CD4-positive, alpha-beta T cell treated with Interleukin-4 for 1 hour (primary cell): ENCODE measurements at places on chromosomes 3 and 15.
A peak's percentile ranks its signal among the peaks of the same experiment; 100 is the strongest.

- peak; percentile 22 for DNase-seq
These were observed 127.5 kb downstream of the BDH1 start for GRCh38 chr3:197428117-197428801.

GRCh38 chr3:175410251-175410650 lies 551.1 kb downstream of the NAALADL2 start:
- no peak for DNase-seq

DNA sequence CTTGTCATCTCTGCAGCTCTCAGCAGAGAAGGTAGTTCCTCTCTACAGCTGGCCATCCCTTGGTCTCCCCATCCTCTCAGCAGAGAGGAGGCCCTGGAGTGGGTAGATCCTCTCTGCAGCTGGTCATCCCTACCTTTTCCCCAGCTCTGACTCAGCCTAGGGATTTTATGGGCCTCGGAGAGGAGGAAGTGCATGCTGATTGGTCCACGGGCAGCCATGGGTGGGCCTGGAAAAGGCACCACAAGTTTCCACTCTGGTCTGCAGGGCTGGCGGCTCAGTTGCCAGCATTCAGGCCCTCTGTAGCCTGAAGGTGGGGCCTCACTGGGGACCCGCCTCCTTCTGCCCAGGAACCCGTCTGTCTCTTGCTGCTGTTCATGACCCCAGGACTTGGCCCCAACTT lies 36.9 kb downstream of the NR1D2 start:
- no peak for DNase-seq

DNA sequence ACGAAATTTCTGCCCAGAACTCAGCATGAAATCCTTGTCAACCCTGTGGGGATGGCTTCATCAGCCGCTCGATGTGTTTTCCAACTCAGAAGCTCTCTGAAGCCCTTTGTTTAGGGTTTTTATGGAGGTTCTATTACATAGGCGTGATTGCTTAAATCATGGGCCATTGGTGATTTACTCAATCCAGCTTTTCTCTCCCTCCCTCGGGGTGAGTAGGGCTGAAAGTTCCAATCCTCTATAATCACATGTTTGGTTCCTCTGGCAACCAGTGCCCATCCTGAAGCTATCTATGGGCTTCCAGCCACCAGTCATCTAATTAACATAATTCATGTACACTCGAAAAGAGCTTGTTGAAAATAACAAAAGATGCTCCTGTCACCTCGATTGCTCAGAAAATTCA lies 51.6 kb downstream of the GATM start:
- DNase-seq = no peak

GRCh38 chr3:160601288-160601687 lies 35.9 kb upstream of the KPNA4 start:
- DNase-seq = no peak

DNA sequence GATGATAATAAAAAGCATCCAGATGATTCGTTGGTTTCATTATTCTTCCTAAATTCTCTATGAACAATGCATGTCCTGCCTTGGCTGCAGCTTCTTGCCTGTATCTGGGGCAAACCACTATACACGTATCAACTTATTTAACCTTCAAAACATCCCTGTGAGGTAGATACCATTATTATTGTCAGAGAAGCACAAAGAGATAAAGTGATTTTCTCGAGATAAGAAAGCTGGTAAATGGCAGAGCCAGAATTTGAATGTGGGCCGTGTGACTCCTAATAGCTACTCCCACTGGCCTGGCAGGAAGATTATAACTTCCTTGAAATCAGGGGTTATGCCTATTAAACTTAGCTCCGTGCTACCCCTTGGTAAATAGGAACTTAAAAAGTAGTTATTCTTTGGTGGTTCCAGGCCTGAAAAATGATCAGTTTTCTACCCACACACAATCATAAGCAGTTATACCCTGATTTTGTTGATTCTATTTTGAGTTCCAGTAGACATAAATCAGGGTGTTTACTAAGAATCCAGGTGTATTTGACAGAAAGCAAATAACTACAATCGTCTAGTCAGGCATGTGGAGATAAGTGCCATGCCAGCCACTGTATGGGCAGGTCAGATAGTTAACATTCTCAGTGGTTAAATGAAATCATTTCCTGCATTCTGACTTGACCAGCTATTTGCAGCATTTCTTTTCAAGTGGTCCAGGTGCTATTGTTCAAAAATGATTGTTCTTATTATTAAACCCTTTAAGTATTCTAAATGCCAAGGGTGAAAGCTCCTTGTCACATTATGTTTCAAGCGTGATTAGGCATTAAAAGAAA lies 99.2 kb upstream of the LRRN1 start:
- no peak for DNase-seq

GRCh38 chr3:73072634-73073033 lies 11.2 kb downstream of the EBLN2 start:
- no peak for DNase-seq

GRCh38 chr15:87907676-87908446 lies 348.7 kb downstream of the NTRK3 start:
- no peak for DNase-seq

DNA sequence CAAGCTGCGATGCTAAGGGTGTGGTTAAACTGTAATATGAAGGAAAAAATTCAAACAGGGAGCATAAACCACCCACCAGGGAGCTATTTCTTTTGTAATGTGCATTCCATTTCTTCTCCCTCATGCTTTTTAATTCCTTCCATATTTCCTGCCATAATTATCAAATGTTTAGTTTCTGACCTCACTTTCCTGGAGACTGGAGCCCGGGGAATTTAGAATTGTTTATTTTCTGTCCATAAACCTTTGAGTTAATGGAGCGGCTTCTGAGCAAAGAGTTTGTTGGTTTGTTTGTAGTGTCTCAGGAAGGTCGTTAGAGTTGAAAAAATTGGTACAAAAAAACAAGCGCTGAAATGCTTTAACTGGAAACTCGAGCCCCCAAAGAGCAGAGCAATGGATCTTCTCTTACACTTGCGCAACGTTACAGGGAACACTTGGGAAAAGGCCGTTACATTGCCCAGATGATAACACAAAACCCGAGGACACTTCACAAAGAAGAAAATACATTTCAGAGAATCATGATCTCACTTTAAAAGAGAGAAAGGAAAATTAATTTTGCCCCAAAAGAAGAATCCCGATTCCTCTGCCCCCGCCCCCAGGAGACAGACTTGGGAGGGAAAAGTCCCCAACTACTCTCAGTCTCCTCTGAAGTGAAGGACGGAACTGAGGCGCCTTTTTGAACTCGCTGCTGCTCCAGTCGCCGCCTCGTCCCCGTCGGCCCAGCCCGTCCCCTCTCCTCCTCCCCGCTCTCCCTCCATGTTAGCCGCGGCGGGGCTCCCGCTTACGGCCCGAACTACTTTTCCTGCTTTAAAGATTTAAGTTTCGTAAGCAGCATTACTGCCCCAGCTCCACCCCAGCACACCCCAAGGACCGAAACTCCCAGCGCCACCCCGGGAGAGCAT lies 842 bp downstream of the FSTL1 start:
- no peak for DNase-seq

- no peak for DNase-seq
These were observed 12.6 kb upstream of the ZBTB47 start for GRCh38 chr3:42640771-42641370.

DNA sequence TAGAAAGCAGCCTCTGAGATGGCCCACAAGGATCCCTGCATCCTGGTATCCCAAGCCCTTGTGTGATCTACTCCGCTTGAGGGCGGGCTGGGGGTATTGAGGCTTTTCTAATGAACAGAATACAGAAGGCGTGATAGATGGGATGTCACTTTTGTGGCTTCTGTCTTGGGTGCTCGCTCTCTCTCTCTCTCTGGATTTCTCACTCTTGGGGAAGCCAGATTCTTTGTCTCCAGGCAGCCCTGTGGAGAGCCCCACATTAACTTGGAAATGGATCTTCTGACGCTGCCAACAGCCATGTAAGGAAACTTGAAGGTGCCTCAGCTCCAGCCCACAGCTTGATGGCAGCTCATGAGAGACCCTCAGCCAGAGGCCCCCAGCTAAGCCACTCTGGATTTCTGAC lies 26.9 kb upstream of the SEC62 start:
- DNase-seq = no peak

DNA sequence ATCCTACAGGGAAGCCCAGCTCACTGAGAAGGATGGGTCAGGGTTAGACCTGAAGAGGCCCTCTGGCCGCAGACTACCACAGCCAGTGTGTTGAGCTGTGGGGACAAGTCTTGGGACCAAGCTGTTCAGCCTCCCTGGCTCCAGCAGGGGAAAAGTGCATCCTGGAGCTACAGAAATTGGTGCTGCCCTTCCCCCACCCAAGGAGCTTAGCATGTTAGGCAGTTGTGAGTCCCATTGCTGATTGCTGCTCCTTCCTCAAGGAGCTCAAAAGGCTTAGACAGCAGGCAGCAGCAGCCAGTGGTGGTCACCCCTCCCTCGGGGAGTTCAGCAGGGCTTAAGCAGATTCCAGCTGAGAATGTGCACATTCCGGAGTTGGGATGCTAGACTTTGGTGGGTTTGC lies 165.6 kb downstream of the ATP8B4 start:
- no peak for DNase-seq
